ENCODE measurements at places on chromosomes 1 and 21. TPM values are rescaled to one million over a fixed set of nuclear protein-coding genes. Genes with fewer than 3 reads are reported as not detected.

HJV gene
- not detected for total RNA-seq

ZBTB8A gene
- total RNA-seq = 9.1 TPM

CTSK gene
- total RNA-seq = 199 TPM

GUCA2A gene
- total RNA-seq = not detected

UBXN10 gene
- not detected for total RNA-seq

LRRC71 gene
- not detected for total RNA-seq

SPOCD1 gene
- 71.4 TPM for total RNA-seq

F13B gene
- total RNA-seq = not detected

RYR2 gene
- not detected for total RNA-seq

SMPDL3B gene
- 0.25 TPM for total RNA-seq

SYT2 gene
- under 0.01 TPM for total RNA-seq

GBP2 gene
- 31.6 TPM for total RNA-seq

NBPF12 gene
- 10.6 TPM for total RNA-seq

AMY1B gene
- not detected for total RNA-seq

ITLN2 gene
- total RNA-seq = not detected

SPRR3 gene
- total RNA-seq = not detected

HSD3B1 gene
- not detected for total RNA-seq
